Smooth muscle cell of the pulmonary artery (primary cell): ENCODE measurements at places on chromosomes 12 and 14. TPM values are rescaled to one million over a fixed set of nuclear protein-coding genes. Genes with fewer than 3 reads are reported as not detected.

The GLIPR1L2 gene
- total RNA-seq, result 0.46 and 1.7 TPM in 2 replicates

The RERG gene
- 0.65 and 2.1 TPM in 2 replicates for total RNA-seq

The FOXG1 gene
- 0.76 and 1.6 TPM in 2 replicates for total RNA-seq

The GNB3 gene
- total RNA-seq, result 2.0 and 3.2 TPM in 2 replicates

The RIMKLB gene
- total RNA-seq, result 17.1 and 29.8 TPM in 2 replicates

The LRCOL1 gene
- not detected in 2 replicates for total RNA-seq

The TMTC1 gene
- total RNA-seq, result 43.8 and 93.0 TPM in 2 replicates

The C1RL gene
- 43.7 and 66.3 TPM in 2 replicates for total RNA-seq

The RNU4-1 gene
- total RNA-seq, result under 0.01 TPM in 1 of 2 replicates, not detected in the other

The PACS2 gene
- total RNA-seq, result 56.4 and 101 TPM in 2 replicates

The SDR9C7 gene
- not detected in 2 replicates for total RNA-seq

The KRT74 gene
- total RNA-seq, result not detected in 2 replicates

The MAP3K9 gene
- under 0.01 and 0.07 TPM in 2 replicates for total RNA-seq

The NPFF gene
- total RNA-seq, result not detected in 2 replicates

The IL22 gene
- total RNA-seq, result not detected in 2 replicates

The KCNA5 gene
- total RNA-seq, result not detected in 2 replicates

The SPTB gene
- 0.13 TPM in 1 of 2 replicates, not detected in the other for total RNA-seq

The CIDEB gene
- total RNA-seq, result 1.6 and 2.3 TPM in 2 replicates

The ADGRD1 gene
- total RNA-seq, result 1.4 and 3.1 TPM in 2 replicates

The PLEKHG7 gene
- not detected in 2 replicates for total RNA-seq

The COX8C gene
- not detected in 2 replicates for total RNA-seq

The METAP2 gene
- total RNA-seq, result 45.5 and 50.2 TPM in 2 replicates

The SMCO2 gene
- total RNA-seq, result 0.40 TPM in 1 of 2 replicates, not detected in the other

The RGS6 gene
- total RNA-seq, result not detected in 2 replicates

The NPAS3 gene
- total RNA-seq, result 0.26 and 0.76 TPM in 2 replicates

The EID3 gene
- 8.9 and 14.2 TPM in 2 replicates for total RNA-seq

The OVCH1 gene
- 0.07 and 0.13 TPM in 2 replicates for total RNA-seq

The C12orf42 gene
- not detected in 2 replicates for total RNA-seq

The WNT1 gene
- not detected in 2 replicates for total RNA-seq

The KRT75 gene
- not detected in 2 replicates for total RNA-seq

The PTPRO gene
- 1.9 and 2.2 TPM in 2 replicates for total RNA-seq

The SERPINA4 gene
- total RNA-seq, result not detected in 2 replicates

The TEX52 gene
- not detected in 2 replicates for total RNA-seq
